Inflammatory macrophage (primary cell): ENCODE measurements at places on chromosomes 12 and 14.

- DNase-seq: no peak
Observed at GRCh38 chr14:22563987-22564386, 25.0 kb downstream of the DAD1 start.

- DNase-seq: no peak
Observed at GRCh38 chr12:2443776-2444175, 351.0 kb upstream of the FKBP4 start.

GRCh38 chr14:86501611-86502010 is 971.7 kb downstream of the FLRT2 start:
- DNase-seq: no peak

DNA sequence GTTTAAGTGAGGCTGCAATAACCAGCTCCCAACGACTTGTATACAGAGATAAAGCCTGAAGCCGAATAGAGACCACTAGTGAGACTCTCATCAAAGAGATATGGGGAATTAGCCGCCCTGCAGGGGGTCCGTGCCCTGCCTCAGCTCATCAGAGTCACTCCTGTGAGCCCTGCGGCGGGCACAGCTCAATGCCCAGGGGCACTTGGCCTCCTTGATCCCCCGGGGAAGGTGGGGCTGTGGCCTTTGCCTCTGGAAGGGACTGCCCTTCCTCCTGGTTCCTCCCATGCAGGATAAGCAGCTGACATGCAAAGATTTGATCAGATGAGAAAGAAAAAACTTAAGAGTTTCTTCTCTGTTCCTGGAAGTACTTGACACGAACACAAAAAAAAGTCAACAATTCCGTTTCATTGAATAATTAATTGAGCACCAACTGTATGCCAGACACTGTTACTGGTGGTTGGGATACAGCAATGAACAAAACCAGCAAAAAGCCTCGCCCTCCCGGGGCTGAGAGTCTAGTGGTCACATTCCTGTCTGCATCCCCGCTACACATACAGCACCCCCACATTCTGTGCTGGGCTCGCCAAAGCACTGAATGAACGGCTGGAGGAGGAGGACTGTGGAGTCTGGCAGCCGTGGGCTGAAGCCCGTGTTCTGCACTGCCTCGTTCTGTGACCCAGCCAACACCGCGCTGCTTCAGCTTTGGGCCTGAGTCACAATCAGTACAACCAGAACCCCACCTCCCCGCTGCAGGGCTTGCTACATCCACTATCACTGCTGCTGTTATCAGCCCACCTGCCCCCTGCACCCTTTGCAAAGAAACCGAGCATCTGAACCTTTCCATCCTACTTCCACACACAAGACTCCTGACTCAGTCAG is 10.3 kb downstream of the TTC7B start:
- no peak for DNase-seq

DNA sequence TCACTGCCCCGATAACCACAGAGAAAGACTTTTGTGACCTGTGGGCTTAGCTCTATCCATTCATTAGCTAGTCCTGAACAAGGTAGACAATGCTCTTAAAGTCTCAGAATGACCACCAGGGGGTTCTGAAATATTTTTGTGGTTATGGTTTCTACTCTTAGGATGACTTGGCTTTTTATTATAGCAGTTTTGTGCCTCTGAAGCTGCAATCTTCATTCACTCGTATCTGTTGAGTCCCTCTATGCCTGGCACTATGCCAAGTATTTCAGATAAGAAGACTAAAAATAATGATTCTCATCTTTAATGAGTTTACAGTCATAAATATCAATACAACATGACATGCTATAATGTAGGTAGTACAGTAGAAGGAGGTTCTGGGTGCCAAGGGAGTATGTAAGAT is 130.8 kb upstream of the TRHDE start:
- no peak for DNase-seq

GRCh38 chr12:5390174-5390799 is 41.6 kb upstream of the NTF3 start:
- DNase-seq: no peak

- peak; percentile 59 for DNase-seq
Observed at GRCh38 chr14:31449971-31450610, 7.2 kb downstream of the DTD2 start.
